ENCODE measurements at places on chromosomes 5 and 9.

DNA sequence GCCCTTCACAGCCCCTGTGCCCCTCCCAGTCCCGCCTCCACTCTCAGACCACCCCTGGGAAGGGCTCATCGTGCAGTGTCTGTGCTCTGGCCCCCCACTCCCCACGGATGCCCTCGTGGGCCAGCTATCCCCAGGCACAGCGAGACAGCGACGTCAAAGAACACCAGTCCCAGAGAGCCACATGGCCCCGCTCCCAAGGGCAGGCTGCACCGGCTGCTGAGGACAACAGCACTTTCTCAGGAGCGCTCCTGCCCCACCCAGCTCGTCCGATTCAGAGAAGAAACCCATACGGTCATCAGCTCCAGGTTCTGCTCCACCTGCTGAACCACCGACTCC is 4.8 kb upstream of the SNAPC4 start:
- DNase-seq, result no peak

DNA sequence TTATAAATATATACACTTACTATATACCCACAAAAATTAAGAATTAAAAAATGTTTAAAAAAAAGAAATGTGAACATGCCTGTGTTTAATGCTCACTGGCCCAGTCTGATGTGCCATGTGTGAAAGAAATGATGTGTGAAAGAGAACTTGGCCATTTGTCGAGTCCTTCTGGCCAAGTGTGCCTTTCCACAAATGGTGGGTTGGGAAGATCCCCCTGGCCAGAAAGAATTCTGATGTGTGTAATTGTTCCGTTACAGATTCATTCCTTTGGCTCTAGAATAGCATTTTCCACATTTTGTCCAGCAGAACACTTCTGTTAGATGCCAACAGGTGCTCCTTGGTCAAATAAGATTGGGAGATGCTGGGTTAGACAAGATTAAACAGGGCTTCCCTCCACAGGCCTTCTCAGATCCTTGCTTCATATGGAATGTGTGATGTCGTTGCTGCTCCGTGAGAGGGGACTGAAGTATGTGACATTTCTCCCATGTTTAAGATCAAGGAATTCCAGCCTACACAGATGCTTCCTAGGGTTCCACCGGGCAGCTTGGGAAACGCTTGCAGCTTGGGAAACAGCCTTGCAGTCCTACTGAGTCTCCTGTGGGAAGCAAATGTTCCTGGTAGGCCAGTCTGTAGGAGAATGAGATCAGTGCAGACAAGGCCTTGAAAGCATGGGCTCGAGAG is 32.1 kb downstream of the GDNF start:
- DNase-seq, result no peak

DNA sequence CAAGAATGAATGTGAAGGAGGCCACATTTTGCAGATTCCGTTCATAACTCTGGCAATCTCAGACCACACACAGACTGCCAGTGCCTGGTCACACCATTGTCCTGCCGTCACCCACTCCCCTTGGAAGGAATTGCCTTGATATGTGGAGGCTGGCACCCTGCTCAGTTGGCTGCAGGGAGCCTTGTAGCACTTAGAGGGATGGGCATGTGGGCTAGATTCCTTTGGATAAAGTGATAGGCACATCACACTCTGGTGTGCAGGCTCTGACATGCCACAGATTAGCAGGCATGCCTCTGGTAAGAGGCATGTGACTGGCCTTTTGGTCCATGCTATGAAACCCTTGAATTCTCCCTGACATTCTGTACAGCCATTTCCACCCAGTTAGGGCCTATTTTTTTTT is 254.6 kb upstream of the PIK3R1 start:
- DNase-seq, result no peak

DNA sequence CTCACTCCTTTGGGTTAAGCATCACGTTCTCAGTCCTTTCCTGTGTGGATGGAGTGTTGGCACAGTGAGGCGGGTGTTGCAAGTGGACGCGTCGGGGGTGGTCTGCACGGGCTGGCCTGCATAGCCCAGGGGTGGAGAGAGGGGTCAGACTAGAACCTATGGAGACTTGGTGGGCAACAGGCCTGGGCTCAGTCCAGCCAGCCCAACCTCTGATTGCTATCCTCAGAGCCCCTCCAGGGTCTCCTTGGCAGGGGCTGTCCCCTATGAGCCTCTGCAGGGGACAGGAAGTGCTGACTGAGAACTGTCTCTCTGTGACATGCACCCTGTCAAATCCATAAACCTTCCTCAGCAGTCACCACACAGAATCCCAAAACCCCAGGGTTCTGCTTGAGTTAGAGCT is 2.3 kb downstream of the DCANP1 start:
- no peak for DNase-seq

GRCh38 chr9:125494653-125494915 is 212.4 kb downstream of the MAPKAP1 start:
- no peak for DNase-seq

DNA sequence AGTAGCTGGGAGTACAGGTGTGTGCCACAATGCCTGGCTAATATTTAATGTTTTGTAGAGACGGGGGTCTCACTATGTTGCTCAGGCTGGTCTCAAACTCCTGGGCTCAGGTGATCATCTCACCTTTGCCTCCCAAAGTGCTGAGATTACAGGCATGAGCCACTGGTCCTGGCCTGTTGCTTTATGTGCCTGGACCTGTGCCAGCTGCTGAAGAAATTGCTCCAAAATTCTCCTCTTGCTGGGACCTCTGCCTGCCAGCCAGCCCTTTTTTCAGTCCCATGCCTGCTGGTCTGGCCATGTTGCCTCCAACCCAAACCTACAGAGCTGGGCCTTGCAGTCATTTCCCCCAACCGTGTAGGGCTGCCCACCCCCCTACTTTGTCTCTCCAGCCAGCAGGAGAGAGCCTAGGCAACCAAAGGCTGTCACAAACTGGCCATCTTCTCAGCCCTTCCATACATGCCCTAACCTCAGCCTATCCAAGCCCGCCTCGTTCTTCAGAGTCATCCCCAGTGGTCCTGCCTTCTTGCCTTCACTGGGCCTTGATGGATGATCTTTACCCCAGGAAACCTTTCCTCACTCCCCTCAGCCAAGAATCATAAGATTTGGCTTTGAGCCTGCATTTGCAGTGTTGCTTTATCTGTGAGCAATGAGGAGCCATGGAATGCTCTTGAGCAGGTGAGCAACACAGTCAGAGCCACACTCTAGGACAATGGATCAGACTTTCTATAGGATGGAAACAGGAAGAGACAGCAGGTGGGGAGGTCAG is 27.4 kb upstream of the SYNPO start:
- no peak for DNase-seq

DNA sequence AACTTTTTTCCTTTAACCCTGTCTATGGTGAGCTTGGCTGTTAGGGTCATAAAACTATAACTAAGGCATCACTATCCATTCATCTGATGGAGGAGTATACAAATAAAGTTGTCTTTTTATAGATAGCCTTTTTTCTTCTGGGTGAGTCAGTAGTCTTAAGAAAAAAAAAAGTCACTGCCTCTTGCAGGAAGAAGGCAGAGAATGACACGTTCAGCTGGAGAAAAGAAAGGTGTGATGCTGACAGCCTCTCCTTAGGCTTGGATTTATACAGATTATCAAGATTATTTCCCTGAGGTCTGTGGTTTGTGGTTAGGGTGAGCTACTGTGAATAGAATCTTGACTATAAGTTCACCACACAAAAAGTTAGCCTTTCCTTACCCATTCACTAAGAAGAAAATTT is 23.0 kb downstream of the EPB41L4B start:
- no peak for DNase-seq

DNA sequence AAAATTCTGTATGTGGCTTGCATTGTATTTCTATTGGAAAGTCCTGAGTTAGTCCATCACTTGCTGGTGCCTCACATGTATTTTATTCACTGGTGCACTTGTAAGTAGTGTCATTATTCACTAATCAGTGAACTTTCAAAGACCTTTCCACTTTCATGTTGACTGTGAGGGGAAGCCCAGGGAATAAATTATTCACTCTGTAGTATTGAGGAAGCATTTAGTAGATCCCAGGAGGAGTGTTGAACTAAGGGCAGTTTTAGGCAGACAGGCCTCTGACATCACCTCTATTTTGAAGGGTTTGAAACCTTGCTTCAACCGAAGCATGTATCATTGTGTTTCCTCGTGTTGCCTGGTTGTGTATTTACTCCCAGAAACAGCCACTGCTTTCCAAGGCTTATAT is 705.4 kb upstream of the RIOK2 start:
- no peak for DNase-seq

- DNase-seq, result no peak
Measured at GRCh38 chr5:120499876-120500563, 35.9 kb downstream of the PRR16 start.

- no peak for DNase-seq
Measured at GRCh38 chr9:112772215-112772509, 21.6 kb downstream of the SNX30 start.

- DNase-seq, result no peak
Measured at GRCh38 chr9:112699230-112699629, 18.7 kb downstream of the INIP start.

- DNase-seq, result no peak
Measured at GRCh38 chr5:6080930-6081726, 297.2 kb downstream of the MED10 start.

DNA sequence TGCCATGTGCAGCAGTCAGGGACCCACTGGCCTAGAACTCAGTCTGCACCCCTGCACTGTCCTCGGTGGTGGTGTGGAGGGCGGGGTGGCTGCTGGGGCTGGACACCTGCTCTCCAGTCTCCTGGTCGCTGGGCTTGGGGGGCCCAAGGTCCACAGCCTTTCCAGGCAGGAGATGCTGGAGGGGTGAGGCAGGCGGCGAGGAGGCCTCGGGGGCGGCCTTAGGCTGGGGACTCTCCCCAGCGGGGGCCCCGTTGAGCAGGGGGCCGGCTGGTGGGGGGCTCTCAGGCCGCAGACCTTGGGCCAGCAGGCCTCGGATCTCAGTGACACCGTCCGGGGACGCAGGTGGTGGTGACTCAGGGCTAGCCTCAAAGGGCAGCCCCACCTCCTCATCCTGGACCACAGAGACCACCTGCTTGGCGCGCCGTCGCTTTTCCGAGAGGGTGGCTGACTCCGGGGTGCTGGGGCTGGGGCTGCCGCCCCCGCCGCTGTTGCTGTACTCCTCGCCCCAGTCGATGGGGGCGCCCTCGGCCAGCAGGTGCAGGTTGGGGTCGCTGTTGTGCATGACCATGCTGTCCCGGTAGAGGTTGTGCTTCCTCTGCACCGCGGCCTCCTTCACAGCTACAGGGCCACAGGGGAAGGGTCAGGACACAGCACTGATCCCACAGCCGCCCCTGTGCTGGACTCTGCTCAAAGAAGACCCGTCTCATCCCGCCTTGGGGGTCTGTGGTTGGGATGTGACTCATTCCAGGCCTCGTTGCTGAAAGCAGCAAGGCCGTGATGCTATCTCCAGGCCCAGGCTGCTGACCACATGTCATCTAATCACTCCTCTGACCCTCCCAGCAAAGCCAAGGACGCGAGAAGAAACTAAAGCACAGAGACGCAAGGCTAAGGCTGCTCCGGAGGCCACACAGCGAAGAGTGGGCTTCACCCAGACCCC is 55.8 kb downstream of the LRSAM1 start:
- no peak for DNase-seq

DNA sequence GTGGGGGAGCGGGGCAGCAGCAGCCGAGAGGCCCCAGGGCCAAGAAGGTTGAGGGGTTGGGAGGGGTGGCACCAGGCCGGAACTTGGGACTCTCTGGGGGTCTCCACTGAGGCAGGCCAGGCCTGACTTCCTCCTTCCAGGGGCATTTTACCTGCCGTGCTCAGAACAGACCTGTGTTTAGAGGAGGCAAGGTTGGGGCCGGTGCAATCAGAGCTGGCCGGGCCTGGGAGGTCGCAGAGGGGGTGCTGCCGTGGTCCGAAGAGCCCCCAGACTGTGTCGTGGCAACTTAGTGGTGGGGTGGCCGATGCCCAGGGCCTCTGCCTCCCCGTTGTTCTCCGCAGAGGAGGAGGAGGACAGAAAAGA is 21.8 kb downstream of the GLT6D1 start:
- DNase-seq, result no peak

DNA sequence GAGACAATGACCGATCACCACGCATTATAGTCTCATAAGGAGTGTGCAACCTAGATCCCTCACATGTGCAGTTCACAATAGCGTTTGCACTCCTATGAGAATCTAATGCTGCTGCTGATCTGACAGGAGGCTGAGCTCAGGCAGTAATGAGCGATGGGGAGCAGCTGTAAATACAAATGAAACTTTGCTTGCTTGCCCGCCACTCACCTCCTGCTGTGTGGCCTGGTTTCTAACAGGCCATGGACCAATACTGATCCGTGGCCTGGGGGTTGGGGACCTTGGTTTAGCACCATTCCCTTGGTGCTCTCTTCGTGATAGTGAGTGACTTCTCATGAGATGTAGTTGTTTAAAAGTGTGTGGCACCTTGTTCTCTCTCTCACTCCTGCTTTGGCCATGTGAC is 50.2 kb downstream of the PRLR start:
- DNase-seq, result no peak

- no peak for DNase-seq
Measured at GRCh38 chr5:9490494-9491097, 55.3 kb downstream of the SEMA5A start.

DNA sequence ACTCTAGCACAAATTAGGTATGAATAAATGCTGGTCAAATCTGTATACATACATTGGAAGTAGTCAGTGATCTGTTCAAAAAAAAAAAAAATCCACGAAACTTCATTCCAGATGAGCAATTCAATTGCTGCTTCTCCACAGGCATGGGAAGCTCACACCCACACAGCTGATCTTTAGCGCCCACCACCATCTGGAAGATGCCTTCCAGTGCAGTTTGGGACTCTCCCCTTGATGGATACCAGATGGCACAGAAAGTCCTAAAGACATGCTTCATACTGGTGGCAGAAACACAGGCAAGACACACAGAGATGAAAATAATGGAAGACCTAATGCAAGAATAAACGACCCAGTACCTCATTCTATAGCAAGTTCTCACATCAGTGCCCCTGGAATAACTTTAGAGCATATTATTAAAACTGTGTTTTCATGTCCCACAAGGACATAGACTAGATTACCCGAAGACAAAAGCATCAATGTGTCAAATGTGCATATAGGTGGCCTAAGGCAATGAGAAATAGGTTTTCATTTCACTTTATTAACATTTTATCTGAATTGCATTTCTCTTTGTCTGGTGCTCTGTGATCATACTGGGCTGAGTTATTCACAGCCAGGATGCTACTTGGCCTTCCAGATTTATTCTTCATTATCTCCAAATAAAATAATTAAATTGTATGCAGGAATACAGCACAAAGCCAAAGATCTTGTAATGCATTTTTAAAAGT is 135.4 kb upstream of the TAS2R1 start:
- DNase-seq, result no peak

DNA sequence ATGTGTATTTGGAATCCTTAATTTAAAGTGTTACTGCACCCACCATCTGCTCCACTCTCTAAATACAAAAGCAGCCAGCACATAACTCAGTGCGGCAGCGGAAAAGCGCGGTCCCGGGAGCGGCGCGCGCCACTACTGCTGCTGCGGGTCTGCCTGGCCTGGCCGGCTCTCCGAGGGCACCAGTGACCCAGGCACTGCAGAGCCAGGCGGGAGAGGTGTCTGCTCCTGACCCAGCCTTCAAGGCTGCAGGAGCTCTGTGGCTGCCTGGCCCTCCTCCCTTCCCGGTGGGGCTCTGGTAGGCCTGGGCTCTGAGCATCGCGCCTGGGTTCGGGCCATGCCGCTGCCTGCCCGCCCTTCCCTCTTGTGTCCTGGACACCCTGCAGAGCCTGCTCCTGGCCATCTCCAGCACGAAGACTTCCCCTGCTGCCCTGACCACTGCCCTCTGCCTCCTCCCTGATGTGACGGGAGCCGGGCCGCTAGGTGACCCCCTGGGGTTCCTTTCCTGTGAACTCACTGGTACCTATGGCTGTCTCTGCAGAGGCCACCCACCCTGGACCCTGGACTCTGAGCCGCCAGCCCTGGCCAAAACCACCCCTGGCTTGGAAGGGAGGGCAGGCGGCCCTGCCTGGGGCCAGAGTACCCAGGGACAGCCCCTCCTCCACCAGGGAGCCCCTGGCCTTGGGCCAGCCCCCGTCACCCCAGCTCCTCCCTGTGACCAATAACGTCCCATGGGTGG is 32.8 kb upstream of the UBAC1 start:
- no peak for DNase-seq

All from activated T-cell treated with anti-CD3 and anti-CD28 coated beads for 4 hours (primary cell).